ENCODE measurements at places on chromosomes 6 and 20. TPM values are rescaled to one million over a fixed set of nuclear protein-coding genes. Genes with fewer than 3 reads are reported as not detected.

PKHD1 gene
- total RNA-seq: not detected

SRSF12 gene
- not detected for total RNA-seq

TP53INP2 gene
- total RNA-seq: 3.6 TPM

PPP1R14C gene
- 0.17 TPM for total RNA-seq

ZNF165 gene
- total RNA-seq: 0.52 TPM

OR2B2 gene
- not detected for total RNA-seq

DEFB124 gene
- not detected for total RNA-seq

MAP1LC3A gene
- 16.3 TPM for total RNA-seq

OTOR gene
- not detected for total RNA-seq

RPP21 gene
- 24.4 TPM for total RNA-seq

MLN gene
- not detected for total RNA-seq

C4A gene
- total RNA-seq: 13.6 TPM

CLPSL1 gene
- not detected for total RNA-seq

SAMD3 gene
- 4.4 TPM for total RNA-seq

SPATA25 gene
- total RNA-seq: 1.4 TPM
